NCI-H1930 (cell line): ENCODE measurements at places on chromosomes 7 and 10.
A peak's percentile ranks its signal among the peaks of the same experiment; 100 is the strongest.

GRCh38 chr10:14438576-14438975, 107.9 kb upstream of the FRMD4A start:
- no peak for DNase-seq

DNA sequence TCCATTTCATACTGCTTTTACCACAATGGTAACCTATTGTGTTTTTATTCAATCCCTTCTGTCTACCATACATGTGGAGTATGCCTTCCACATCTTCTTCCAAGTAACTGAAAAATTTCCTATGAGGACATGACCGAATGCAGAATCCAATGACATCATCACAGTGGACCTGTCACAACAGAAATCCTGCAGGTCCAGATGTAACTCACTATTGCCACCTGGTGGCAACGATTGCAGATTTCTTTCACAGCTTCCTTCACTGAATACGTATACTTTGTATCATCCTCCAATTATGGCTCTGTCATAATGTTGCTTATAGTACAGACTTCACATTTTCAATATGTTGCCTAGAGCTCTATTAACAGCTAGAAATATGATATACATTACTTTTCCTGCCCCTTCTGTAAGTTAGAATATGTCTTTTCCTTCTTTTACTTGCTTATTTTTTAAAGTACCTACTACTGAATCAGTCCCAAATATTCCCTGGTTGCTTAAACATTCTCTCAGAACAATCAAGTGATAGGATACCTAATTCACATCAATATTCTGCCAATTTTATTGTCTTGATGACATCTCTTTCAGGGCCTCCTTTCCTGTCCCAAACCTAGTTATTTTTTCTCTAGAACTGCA, 45.4 kb downstream of the SLC13A1 start:
- peak; percentile 76 for DNase-seq

DNA sequence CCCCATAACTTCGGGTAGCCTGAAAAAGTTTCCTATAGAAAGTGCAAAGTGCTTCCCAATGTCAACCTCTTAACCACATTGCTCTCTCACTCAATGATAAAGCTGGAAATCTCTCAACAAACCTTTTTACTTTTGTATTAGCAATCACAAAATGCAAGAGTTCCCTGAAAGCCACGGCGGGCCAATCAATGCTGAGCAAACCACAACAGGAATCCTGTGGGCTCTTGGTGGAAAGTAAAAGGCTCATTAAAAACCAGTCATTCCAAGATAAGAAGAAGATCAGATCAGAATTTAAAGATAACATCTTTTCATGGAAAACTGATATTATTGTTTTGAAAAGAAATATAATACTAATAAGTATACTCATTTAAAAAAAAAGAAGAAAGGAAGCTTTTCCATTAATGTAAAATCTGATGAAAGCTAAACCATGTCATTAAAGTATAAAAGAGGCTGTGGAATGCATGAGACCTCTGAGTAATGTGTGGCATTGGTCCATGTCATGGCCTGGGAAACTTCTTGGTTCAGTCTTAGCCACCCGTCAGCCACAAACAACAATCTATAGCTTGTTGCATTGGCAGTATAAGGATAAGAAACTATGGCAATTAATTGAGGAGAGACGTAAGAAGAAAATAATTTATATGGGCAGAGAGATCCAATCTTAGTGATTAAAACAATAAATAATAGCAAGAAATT, 1066.1 kb upstream of the SORCS1 start:
- no peak for DNase-seq

GRCh38 chr7:2280424-2280823, 33.8 kb downstream of the SNX8 start:
- no peak for DNase-seq

- no peak for DNase-seq
Measured at GRCh38 chr7:139114018-139114417, 4.5 kb upstream of the ZC3HAV1 start.

- no peak for DNase-seq
Measured at GRCh38 chr7:135929249-135929648, 47.9 kb downstream of the MTPN start.

DNA sequence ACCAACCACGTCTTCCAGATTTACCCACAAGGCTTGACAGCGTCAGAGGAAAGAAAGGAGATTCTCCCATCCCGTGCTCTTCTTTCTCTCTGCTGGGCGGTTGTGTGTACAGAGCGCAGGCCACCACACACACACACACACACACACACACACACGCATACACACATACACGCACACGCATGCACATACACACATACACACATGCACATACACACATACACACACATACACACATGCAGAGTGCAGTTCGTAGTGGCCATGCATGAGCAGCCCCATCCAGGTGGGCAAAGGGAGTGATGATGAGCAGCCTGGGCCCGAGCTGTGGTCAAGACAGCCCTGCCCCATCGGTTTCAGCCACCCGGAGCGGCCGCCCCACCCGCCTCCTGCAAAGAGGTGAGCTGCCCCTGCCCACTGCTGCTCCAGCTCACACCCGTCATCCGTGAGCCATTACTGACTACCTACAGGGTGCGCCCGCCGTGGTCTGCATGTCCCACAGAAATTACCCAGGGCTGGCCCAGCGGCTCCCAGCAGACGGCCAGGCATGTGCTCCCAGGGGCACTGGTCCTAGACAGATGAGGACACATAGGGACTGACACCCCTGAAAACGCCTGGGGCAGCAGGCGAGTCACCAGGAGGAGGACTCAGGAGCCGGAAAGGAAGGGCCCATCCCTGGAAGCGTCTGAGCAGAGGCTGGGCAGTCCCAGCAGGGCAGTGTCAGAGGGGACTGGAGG, 69.6 kb downstream of the ASB13 start:
- DNase-seq: no peak

- DNase-seq: no peak
Measured at GRCh38 chr10:106898446-106898845, 266.1 kb downstream of the SORCS1 start.

- no peak for DNase-seq
Measured at GRCh38 chr7:90977056-90977455, 287.2 kb upstream of the FZD1 start.

- DNase-seq: no peak
Measured at GRCh38 chr7:158414486-158414961, 173.1 kb downstream of the PTPRN2 start.

GRCh38 chr10:11975795-11976194, 66.8 kb downstream of the UPF2 start:
- DNase-seq: no peak

- DNase-seq: no peak
Measured at GRCh38 chr7:78959477-78959876, 494.0 kb downstream of the MAGI2 start.

- peak; percentile 77 for DNase-seq
Measured at GRCh38 chr7:14761510-14762296, 140.8 kb downstream of the DGKB start.

DNA sequence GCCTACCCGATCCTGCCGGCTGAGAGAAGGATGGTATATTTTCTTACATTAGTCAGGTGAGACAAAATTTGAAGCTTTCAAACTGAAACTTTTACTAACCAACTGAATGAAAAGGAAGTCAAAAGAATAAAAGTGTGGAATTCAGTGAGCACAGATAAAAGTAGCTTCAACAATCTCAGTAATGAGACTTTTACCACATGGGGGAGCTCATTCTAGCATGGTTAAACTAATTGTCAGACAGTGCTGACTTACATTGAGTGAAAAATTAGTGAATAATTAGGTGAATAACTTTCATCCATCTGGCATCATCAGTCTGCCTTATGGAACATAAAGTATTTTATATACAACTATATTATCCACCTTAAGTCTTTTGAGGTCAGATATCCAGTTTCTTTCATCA, 8.4 kb downstream of the FAM237B start:
- DNase-seq: no peak

GRCh38 chr7:45873035-45873354, at the start of gene CCDC201:
Gene CCDC201 (minus strand): TSS chr7:45873082. CDS start chr7:45873007, 75 bp downstream.
- no peak for DNase-seq

DNA sequence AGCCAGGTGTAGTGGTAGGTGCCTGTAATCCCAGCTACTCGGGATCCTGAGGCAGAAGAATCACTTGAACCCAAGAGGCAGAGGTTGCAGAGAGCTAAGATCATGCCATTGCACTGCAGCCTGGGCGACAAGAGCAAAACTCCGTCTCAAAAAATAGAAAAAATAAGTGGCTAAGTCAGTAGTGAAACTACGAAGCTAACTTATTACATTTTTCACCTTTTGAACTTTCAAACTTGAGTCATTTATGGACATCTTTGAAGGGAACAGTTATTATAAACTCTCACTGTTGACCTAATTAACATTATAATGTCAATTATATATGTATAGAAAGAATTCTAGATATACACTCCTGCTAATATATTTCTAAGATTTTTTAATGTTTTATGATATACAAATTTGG, 541.5 kb upstream of the C7orf33 start:
- DNase-seq: no peak

DNA sequence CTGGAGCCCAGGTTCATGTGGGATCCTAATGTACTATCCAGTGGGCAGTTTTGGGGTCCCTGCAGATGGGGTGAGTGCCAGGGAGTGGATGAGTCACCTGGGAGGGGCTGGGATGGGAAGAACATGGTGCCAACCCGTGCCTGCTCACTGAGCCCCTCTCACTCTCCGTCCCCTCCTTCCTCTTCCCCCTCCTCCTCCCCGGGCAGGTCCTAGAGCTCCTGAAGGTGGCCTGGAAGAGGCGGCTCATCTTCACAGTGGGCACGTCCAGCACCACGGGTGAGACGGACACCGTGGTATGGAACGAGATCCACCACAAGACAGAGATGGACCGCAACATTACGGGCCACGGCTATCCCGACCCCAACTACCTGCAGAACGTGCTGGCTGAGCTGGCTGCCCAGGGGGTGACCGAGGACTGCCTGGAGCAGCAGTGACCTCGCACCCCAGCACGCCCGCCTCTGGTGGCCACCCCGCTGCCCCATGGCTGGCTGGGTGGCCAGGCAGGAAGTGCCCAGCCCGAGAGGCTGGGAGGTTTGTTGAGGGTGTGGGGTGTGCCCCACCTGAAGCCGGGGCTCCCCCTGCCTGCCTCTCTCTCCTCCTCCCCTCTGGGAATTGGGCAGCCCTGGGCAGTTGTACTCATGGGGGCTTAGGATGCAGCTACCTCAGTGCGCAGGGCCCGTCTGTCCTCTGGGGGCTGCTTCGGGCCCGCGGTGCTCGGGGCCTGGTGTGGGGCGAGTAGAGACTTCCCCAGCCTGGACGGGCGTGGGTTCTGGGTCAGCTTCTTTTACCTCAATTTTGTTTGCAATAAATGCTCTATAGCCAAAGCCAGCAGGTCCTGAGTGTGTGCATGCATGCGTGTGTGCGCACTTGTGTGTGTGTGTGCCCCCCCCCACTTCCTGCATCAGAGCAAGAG, 4.9 kb upstream of the UPK3B start:
- no peak for DNase-seq

DNA sequence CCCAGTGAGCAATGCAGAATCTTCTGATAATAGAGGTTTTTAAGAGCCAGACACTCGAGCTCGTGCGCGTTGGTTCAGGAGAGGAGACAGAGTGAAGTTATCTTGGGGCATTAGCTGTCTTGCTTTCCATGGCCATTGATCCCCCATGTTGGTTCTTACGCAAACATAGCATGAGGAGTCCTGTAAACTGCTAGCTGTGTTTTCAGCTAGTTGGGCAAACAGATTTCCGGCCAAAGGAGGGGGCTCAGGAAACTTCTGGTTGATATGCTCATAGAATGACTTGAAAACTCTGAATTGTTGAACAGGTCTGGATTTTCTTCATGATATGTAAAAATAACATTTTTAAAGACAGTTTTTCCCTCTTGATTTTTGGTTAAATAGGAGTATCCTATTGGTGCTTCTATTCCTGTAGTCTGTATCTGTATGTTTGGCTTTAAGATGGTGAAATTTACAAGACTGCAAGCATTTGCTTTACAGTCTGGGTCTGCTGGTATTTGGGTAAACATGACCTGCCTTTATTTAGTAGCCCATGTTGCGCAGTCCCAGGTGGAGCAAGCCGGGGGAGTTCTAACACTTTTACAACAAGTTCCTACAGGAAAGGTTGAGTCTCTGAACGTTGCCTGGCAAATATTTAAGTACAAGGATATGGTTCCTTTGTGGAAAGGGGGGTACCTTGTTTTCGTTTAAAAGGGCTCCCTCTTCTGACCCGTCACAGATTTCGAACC, 218.4 kb upstream of the KCND2 start:
- DNase-seq: no peak

DNA sequence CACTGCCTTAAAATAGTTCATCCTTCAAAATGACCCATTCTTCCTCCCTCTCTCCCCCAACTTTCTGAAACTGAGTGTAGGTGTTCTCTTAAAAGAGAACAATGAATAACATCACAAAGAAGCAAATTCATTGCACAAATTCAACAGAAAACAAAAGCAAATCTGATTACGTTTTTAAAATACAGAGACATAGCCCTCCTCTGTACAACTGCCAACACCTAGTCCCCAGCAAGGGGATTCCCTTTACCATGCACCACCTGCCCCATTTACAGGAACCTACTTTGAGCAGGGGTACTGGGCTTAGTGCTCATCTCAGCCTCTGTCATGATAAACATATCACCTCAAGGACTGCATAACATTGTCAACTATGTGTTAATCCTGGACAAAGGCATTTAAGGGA, 302.8 kb upstream of the AOAH start:
- no peak for DNase-seq

- no peak for DNase-seq
Measured at GRCh38 chr7:68823996-68824780, 774.1 kb upstream of the AUTS2 start.

- no peak for DNase-seq
Measured at GRCh38 chr10:29104661-29105399, 184.0 kb upstream of the LYZL1 start.

- no peak for DNase-seq
Measured at GRCh38 chr7:17679458-17679857, 260.8 kb downstream of the SNX13 start.

DNA sequence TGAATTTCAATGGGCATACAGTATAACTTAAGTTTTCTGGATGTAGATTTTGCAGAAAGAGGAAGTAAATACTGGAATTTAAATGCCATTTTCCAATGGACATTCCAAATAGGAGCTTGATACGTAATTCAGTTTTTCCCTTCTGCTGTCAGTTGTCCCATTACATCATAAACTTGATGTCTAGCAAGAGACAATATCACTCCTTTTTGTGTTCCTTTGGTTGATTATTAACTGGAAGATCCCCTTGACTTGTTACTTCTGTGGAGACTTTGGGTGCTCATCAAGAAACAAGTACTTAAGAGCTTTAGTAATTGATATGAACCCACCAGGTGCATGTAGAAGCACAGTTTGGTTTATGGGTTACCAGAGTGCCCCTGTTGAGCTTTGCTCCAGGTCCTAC, 116.1 kb downstream of the ST7 start:
- no peak for DNase-seq

DNA sequence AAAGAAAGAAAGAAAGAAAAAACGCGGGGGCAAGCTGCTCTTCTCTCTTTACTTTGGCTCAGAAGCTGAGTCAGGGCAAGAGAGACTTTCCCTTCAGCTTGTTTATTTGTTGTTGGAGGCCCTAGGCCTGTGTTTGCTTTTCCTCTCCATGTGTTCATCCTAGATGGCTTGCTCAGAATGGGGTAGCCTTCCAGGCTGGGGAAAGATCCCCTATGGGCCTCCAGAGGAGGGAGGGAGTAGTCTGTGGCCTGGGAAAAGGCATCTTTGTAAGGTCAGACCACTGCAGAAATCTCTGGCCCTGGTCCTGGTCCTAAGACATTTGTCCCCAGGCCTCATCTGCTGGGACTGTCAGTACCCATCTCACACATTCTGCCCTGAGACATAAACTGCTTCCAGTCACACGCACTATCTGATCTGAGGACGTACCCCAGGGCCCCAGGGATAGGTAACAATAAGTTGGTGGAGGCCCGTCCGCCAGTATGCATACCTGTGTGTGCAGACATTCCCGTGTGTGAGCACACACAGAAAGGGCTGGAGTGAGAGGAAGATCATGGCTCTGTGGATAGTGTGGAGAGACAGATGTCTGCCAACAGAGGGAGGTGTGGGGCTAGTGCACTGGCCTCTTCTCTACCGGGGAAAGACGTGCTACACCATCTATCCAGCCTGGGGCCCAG, 4.9 kb upstream of the SCD start:
- DNase-seq: peak; percentile 54
